ENCODE measurements at places on chromosomes 4 and X.
A peak's percentile ranks its signal among the peaks of the same experiment; 100 is the strongest.

DNA sequence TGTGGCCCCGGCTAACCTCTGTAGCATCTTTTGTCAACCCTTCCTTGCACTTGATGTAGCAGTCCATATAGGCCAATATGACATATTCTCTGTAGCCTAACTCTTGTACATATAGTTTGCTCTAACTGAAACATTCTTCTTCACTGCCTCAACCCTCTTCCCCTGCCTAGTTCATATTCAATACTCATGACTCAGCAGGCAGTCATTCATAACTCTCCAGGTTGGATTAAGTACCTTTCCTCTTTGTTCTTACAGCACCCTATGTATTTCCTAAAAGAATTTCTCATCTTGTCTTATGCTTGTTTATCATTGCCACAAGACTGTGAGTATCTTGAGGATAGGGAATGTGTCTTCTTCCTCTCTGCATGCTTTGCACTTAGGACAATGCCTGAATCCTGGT is 76.9 kb downstream of the TMLHE start:
- H3K4me1 ChIP-seq, result no peaks in the 10 kb centered on the region
- H3K36me3 ChIP-seq, result no peaks in the 10 kb centered on the region
- no peak for DNase-seq
- no peaks in the 10 kb centered on the region for H3K27me3 ChIP-seq
- H3K4me3 ChIP-seq, result no peak overlapping the region

GRCh38 chr4:75643651-75644050 is 13.3 kb upstream of the CDKL2 start:
- no peak overlapping the region for H3K4me3 ChIP-seq
- peaks cover 18% of the 10 kb centered on the region for H3K36me3 ChIP-seq
- no peak for DNase-seq
- H3K4me1 ChIP-seq, result no peaks in the 10 kb centered on the region
- H3K27ac ChIP-seq, result no peak overlapping the region

GRCh38 chr4:143336781-143337599 is at the start of gene GAB1:
GAB1 (plus strand) TSS chr4:143336876; CDS start chr4:143337189, 313 bp downstream.
- H3K4me1 ChIP-seq, result no peaks in the 10 kb centered on the region
- H3K36me3 ChIP-seq, result no peaks in the 10 kb centered on the region
- H3K4me3 ChIP-seq, result peak within 1 kb of the TSS; percentile 84
- H3K27me3 ChIP-seq, result no peaks in the 10 kb centered on the region
- DNase-seq, result peak; percentile 82

DNA sequence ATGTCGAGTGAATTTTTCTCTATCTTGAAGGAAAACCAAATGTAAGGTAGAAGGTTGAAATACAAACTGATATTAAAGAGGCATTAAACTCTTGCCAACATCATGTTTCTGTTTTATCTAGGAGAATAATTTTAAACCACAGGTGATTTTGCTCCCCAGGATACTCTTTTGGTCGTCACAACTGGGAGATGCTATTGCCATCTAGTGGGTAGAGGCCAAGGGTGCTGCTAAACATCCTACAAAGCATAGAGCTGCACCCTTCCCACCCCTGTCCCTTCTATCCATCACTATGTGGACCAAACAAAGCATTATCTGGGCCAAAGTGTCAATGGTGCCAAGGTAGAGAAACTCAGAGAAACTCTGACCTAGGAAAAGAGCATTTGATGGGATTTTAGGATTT is 154.6 kb upstream of the MAGEB2 start:
- H3K4me1 ChIP-seq, result no peaks in the 10 kb centered on the region
- H3K36me3 ChIP-seq, result no peaks in the 10 kb centered on the region
- peak; percentile 3 for DNase-seq
- H3K27ac ChIP-seq, result no peak overlapping the region
- no peaks in the 10 kb centered on the region for H3K27me3 ChIP-seq
- H3K4me3 ChIP-seq, result no peak overlapping the region

Data from small intestine (tissue), 16 donors.